NCI-H226 (cell line): ENCODE measurements at places on chromosomes 2 and 18.
A peak's percentile ranks its signal among the peaks of the same experiment; 100 is the strongest.

- no peak for DNase-seq
Measured at GRCh38 chr2:238401551-238401950, 25.2 kb upstream of the ASB1 start.

GRCh38 chr2:177188482-177189469 is 23.8 kb upstream of the HNRNPA3 start:
- no peak for DNase-seq

- DNase-seq: no peak
Measured at GRCh38 chr18:75075016-75075305, 134.0 kb downstream of the PTGR3 start.

GRCh38 chr2:186918495-186918894 is 69.5 kb upstream of the ZSWIM2 start:
- no peak for DNase-seq

GRCh38 chr18:9594823-9595596 is 19.3 kb downstream of the PPP4R1 start:
- DNase-seq: no peak

DNA sequence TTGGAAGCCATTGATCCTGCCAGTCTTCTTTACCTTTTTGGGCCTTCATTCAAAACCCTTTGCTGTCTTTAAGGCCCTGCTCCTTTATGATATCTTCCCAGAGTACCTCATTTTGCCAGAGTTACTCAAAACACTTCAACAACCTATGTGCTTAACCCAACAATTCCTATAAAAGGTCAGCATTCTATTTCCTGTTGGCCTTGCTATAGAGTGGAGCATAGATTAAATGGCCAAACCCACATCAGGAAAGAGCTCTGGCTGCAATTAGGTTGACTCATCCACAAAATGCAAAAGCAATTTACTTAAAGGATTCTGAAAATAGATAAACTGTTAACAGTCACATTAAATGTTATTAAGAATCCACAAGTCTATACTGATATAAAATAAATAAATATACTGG is 21.2 kb downstream of the MRPL33 start:
- DNase-seq: peak; percentile 36

DNA sequence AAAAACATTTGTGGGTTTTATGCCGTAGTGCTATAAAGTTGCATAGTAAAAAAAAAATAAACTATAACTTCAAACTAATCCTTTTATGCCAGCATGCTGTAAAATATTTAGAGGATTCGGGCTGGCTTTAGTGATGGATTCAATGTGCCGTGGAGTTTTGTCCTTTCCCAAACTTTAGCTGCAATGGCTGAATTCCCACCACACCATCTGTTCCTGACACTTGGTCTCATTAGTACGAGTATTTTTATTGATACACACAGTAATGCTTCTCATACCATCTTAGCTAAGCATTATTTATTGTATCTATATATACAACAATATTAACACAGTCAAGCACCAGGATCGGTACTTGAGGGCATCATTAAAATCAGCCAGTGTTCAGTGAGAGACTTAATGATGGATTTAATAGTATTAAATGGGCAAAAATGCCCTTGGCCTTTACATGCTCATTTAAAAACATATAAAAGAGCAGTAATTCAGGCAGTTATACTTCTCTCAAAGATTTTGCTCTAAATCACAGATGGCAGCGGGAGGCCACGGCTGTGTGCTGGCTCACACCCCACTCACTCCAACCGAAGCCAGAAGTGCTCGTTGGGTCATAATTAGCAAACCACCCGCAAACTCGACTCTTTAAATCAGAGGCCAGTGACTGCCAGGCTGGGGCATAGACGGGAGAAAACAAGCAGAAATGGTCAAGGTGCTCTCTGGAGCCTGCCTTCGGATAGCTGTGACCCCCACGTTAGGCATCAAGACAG is 297.0 kb upstream of the REV1 start:
- no peak for DNase-seq

DNA sequence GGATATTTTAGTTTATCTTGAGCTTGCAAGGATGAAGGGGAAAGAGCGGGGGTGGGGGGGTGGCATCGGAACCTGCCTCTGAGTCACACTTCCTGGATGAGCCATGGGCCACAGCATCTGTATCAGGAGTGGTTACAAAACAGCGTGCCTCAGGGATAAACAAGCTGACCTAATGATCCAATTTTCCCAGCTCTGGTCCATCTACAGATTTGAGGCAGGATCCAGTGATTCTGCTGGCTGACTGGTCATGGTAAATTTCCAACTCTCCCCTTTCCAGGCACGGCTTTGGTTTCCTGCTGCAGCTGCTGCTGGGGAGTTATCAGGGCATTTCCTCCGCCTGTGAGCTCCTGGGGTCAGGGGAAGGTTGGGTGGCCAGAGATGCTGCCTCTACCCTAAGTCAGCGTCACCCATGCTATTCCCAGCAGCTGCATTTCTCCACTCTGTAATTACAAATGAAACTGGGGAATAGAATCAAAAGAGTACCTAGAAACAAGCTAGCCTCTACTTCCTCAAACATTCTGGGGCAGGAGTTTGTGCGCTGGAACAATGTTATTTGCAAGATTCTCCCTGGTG is 4.7 kb upstream of the HPCAL1 start:
- peak; percentile 97 for DNase-seq

GRCh38 chr2:2889646-2890045 is 488.0 kb downstream of the EIPR1 start:
- DNase-seq: no peak

DNA sequence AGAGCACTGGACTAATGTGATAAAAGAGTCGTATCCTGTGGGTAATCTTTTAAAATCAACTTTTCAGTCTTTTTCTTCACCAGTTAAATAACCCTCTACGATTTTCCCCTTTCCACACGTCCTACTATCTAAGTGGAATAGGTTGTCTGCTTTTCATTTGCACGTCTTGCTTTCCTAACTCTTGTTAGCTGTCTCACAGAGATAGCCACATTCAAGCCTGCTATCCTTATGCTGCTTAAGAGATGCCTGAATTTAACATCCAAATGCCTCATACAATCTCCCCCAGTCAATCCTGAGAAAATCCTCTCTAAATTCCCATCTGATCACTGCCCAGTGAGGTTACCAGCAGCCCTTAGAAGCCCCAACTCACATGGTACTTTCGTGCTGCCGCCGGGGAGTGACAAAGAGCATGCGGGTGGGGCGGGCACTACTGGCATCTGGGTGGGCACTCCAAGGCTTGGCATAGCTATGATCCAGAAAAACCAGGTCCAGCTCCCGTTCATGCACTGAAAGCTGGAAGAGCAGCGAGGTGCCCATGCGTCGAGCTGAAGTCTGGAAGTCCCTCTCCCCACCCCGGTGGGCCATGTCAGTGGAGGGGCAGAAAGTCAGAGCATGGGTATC is 1.5 kb downstream of the KANSL3 start:
- no peak for DNase-seq

GRCh38 chr2:10499911-10500521 is 51.9 kb upstream of the ODC1 start:
- no peak for DNase-seq

DNA sequence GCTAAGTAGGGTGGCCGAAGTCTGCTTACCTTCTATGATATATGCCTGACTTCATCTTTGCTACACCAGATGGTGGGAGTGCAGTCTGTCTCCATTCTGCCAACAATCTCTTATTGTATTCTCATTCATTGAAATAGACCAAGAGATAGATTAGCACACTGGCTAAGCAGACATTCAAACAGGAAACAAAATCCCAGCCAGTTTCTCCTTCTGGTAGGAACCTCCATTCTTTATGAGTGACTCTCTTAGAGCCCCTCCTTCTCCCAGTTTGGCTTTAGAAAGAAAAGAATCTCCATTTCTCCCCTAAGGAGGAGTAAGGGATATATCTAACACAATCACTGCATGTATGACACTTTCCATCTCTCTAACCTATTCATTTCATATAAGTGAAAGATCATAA is 118.9 kb upstream of the COL5A2 start:
- peak; percentile 54 for DNase-seq

GRCh38 chr2:24471662-24472061 is 19.4 kb upstream of the NCOA1 start:
- DNase-seq: no peak

DNA sequence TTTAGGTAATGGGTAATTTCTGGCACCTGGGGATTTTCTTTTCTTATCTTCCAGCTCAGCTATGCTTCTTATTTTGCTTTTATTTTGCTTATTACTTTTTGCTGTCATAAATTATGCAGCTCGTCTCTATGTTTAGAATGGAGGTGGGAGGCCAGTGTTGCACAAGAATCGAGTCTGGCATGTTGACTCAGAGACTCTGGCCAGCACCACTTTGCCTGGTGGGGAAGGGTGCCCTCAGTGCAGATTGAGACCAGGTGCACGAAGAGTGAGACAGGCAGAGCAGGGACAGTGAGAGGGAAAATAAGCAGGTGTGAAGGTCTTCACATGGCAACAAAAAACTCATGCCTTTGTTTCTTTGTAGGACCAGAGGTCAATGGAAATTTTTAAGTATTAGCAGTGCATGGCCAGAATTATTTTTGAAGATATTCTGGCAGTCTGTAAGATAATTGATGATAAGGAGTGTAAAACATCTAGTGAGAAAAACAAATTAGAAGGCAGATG is 59.2 kb upstream of the SLC5A7 start:
- DNase-seq: no peak

- DNase-seq: no peak
Measured at GRCh38 chr18:36572135-36572856, 256.5 kb downstream of the TPGS2 start.

GRCh38 chr2:173740639-173741038 is 224.5 kb downstream of the SP3 start:
- no peak for DNase-seq

DNA sequence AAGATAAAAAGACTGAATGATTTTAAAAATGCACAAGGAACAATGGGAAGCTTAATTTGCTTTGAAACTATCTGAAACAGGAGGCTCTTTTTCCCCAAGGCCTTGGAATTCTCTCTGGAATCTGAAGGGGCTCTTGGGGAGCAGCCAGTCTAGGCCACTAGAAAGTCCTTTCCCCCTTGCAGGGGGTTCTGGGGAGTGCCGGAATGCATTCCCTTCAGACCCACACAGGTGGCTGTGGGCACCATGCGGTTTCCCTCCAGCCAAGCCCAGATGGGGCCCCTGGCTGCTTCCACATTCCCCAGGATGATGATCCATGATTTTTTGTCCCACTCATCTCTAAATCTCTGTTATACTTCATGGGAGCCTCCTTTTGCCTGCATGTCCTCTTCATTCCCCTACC is 10.7 kb downstream of the GPR45 start:
- DNase-seq: no peak

DNA sequence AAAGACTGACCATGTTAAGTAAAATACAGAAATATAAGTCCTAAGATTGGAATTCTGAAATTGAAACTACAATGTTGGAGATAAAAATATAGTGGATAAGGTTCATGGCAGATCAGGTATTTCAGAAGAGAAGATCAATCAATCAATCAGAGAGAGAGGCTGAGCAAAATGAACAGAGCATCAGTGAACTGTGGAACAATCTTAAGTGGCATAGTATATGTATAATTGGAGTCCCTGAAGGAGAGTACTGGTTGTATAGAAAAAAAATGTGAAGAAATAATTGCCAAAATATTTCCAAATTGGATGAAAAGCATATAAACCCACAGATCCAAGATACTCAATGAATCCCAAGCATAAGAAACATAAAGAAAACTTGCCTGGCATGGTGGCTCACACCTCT is 35.0 kb downstream of the ASB18 start:
- DNase-seq: no peak

DNA sequence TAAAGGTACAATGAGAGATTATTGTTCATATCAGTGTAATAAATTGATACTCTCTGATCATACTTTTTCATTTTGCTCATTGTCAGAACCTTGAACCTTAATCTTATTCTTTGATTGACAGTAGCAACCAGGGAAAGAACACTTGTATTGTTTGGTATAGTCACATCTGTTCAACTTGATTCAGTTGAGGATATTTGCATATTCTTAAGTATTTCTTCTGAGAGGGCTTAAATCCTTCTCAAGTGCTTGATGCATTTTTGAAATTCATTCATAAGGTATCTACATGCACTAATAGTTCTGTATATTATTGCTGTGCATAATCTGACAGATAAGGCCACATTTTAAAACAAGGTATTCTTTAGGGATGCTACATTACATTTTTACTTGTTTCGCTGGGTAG is 118.9 kb downstream of the EHBP1 start:
- DNase-seq: no peak

- no peak for DNase-seq
Measured at GRCh38 chr2:80506563-80506962, 202.0 kb upstream of the LRRTM1 start.

DNA sequence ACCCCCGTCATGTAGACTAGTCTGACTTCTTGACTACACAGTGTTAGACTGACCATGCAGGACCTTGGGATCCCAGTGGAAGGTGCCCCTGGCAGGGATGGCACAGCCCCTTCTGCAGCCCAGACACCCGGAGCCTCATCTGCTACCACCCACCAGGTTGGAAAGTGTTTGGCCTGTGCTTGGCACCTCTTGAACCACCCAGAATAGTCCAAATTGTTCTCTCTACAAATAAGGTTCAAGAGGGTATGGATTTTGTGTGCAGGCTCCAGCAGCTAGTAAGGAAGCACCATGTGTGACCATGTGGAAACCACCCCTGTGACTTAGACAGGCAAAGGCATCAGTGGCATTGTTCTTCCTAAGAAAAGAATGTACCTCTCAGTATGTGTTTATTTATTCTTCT is 18.4 kb downstream of the L3MBTL4 start:
- no peak for DNase-seq

DNA sequence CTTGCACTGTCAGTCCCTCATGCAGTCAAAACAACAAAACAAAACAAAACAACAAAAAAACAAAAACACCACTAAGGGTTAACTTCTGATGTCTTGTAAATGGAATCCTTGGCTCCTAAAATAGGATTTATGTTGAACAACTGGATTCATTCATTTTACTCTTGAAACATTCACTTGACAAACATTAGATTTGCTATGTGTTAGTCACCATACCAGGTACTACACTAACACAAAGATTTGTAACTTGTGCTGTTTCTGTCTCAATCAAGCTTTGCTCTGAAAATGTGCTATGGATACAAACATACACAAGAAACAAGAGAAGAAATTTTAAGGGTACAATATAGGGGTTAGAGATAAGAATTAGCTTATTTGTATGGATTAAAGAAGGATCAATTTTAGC is 812.8 kb downstream of the LRP1B start:
- no peak for DNase-seq

- no peak for DNase-seq
Measured at GRCh38 chr2:35501076-35501475, 854.5 kb upstream of the CRIM1 start.

DNA sequence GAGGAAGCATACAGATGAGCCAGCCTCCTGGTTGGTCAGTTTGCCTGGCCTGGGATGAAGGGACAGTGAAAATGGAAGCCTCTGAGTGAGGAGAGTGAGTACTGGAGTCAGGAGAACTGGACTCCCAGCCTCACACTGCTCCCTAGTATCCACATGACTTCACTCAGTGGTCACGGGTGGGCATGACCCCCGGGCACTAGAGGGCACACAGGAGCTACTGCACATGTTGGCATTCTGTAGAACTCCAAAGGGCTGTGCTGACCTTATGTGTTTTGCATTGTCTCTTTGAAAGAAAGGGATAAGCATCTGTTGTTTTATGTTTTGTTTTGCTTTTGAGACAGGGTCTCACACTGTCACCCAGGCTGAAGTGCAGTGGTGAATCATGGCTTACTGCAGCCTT is 23.7 kb downstream of the NCAPH start:
- no peak for DNase-seq
